ENCODE measurements at places on chromosomes 2 and 18. TPM values are rescaled to one million over a fixed set of nuclear protein-coding genes. Genes with fewer than 3 reads are reported as not detected.

DNA sequence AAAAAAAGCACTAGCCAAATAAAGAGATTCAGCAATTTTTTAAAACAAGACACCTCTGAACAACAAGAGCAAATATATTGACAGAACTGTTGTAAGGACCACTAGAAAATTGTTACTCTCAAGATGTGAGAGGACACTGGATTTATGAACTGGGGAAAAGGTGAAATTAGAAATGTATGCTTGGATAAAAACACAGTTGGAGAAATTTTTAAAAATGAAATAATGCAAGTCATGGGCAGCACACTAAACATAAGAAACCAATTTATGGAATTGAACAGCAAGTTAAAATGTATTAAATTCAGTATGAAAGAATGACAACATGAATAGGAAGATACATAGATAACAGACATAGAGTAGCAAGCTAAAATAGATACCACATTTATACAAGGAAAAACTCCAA, 377.4 kb downstream of the LRRTM4 start:
- DNase-seq: no peak

DNA sequence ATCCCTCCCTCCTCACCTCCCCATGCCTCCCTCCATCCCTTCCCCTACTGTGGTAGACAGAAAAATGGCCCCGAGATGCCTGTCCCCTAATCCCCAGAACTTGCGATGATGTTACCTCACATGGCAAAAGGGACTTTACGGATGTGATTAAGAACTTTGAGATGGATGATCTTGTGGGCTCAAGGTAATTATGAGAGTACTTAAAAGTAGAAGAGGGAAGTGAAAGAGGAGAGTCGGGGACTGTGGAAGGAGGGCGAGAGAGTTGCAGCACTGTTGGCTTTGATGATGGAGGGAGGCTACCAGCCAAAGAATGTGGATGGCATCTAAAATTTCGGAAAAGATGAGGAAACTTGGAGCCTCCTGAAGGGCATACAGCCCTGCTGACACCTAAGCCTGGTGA, 66.5 kb downstream of the AGAP1 start:
- no peak for DNase-seq

DNA sequence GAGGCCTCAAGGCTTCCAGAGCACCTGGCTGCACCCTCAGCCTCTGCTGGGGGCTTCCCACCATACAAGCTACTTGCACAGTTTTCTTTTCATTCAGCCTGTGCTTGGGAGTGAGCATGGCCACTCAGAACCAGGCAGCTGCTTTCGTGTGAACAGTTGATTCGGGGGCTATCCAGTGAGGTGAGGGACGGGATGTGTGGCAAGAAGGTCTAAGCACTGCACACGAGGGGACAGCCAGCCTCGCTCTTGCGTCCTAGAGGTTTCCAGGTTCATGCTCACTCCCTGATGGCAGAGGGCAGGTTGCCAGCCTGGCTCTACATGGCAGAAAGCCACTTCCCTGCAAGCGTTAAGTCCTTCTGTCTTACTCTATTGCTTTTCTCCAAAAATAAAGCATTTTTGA, 146.2 kb downstream of the MBP start:
- DNase-seq: no peak

DNA sequence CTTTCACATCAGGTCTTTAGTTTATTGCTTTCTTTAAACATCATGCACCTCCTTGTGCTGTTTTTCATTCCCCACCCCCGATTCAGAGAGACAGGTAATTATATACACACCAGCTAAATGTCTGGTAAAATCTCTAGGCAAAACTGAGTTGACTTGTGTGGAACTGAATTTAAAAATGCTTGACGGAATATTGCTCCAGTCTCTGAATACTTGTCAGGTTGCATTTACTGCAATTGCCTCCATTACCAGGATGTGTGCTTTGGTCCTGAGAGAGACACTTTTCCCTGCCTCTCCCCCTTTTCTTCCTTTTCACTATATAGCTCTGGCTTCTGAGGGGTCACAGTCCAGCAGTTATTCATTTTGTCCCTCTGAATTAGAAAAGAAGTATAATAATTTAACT, 104.0 kb downstream of the PTPRM start:
- DNase-seq: no peak

- DNase-seq: no peak
Observed at GRCh38 chr2:170742896-170743529, 27.2 kb upstream of the ERICH2 start.

GRCh38 chr2:64391940-64392339, 62.0 kb upstream of the LGALSL start:
- no peak for DNase-seq

DNA sequence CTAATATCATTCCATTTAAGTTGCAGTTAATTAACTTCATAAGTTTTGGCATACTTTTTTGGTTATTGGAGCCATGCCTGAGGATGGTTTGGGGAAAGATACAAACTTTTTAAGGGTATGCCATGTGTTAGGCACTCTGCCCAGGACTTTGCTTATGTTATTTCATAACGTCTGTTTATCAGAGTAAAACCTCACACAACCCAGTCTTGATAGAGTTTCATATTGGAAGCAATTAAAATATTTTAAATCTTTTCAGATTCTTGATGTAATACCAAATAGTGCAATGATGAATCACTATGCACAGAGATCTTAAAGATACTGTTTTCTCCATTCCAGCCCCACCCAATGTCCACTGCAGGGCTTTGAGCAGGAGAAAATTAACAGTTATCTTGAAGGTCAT, 529.1 kb upstream of the HNMT start:
- no peak for DNase-seq

- DNase-seq: no peak
Observed at GRCh38 chr2:226410247-226410835, 389.3 kb downstream of the IRS1 start.

DNA sequence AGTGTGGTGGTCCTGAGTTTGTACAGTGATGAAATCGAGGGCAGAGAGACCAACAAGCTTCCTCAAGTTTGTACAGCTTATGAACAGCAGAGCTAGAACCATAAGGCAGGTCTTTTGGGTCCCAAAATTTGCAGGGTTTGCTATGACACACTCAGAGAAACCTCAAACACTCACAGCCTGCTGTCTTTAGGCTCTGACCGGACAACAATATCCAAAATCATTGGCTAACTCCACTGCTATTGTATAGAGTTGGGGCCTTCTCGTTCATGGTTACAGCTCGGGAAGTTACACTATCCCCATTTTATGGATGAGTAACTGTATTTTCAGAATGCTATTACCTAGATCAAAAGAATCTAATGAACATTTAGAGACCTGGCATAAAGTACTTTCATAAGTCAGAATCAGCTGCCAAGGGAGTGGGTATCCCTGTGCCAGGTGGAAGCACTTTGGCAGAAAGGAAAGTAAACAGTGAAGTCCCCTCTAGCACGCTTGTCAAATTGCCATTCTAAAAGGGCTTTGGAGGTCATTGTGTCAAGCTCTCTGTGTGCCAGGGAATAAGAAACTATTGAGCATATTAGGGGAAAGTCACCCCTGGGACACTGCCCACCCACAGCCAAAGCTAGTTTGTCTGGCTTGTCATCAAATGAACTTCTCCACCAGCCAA, 331.8 kb downstream of the ALK start:
- DNase-seq: no peak

DNA sequence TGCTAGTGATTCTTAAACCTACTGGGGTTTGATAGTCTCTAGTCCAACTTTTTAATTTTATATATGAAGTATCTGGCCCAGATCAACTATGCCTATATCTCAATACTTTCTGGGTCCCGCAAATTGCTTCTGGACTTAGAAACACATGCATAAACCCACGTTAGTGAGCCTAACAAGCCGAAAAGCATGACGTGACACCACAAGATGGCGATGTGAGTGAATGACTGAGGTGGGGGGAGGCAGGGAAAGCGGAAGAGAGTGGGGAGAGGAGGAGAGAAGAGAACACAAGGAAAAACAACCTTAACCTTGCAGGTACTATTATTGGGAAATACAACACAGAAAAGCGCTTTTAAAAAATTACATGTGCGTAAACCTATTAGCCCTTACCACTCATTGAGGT, 13.8 kb downstream of the PDIA6 start:
- DNase-seq: no peak

- DNase-seq: no peak
Observed at GRCh38 chr2:113757138-113757657, 756 bp upstream of the SLC35F5 start.

GRCh38 chr2:10750610-10751009, 29.2 kb downstream of the ATP6V1C2 start:
- no peak for DNase-seq

DNA sequence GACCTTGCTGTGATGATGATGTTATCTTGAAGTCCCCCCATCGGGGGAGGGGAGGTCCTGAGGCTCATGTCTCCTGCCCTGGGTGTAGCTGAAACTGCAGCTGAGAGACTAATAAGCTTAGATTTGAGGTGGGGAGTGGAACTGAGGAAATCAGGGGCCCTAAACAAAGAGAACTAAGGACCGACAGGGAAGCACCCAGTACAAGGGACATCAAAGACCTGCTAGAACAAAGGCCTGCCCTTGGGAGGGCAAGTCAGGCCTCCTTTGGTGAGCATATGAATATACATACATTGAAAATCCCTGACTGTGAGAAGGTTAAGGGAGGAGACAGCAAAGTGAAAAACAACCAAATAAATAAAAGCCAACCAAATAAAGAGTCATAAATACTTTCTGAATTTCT, 1132.5 kb upstream of the CELF4 start:
- DNase-seq: no peak

DNA sequence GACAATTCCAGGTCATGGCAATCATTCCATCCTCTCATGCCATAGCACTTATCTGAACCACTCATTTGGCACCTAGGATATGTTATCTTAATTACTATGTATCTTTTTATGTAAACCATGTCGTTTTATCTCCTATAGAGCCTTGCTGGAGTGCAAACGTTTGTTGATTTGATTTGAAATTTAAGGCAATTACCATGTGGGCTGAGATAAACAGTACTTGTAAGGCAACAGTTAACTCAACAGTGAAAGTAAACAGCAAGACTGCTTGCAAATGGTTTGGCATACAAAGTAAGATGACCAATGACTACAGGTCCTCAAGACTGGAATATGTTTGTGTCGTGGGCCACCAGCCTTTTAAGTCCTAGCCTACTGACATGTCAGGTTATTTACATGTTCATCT, 133.7 kb upstream of the ZFP36L2 start:
- DNase-seq: no peak

DNA sequence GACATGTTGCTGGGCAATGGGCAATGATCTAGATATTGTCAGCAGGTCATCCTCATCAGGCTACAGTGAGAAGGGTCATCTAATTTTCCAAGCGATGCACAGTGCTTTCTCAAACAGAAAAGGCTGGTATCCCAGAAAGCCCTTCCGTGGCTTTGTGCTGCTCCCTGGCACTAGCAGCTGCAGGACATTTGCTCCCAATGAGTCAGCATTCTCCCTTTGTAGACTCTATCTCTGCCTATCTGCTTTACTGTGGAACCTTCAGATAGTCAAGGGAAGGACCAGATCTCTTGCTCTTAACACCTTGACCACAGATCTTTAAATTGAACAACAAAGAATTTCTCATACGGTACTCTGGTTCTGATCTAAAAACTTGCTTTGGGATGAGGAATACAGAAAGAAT, 101.4 kb downstream of the CDH2 start:
- no peak for DNase-seq

Gene GREB1L
- 1.4 TPM for total RNA-seq

Gene ALLC
- total RNA-seq: not detected

Gene ACVR1C
- 0.06 TPM for total RNA-seq

Gene C2orf78
- total RNA-seq: not detected

Gene ELOA2
- not detected for total RNA-seq

Gene CFC1
- total RNA-seq: not detected

Gene CNDP1
- not detected for total RNA-seq

Gene TWIST2
- total RNA-seq: 7.2 TPM

Gene SERPINB4
- not detected for total RNA-seq

Gene FEV
- total RNA-seq: not detected
